Brain (organoid and tissue), 16 donors: ENCODE measurements at places on chromosomes 1 and 21. TPM values are rescaled to one million over a fixed set of nuclear protein-coding genes. Genes with fewer than 3 reads are reported as not detected.

Gene ADAMTS1
- polyA plus RNA-seq, result 21.6 TPM

Gene TGFB2
- 7.8 TPM for polyA plus RNA-seq

Gene GRIK3
- polyA plus RNA-seq, result 3.3 TPM

Gene AGPAT3
- polyA plus RNA-seq, result 46.2 TPM

Gene H6PD
- polyA plus RNA-seq, result 6.4 TPM

Gene CR1L
- not detected for polyA plus RNA-seq

Gene LAPTM5
- polyA plus RNA-seq, result 35.0 TPM

Gene ARTN
- polyA plus RNA-seq, result 1.2 TPM

GRCh38 chr1:112722601-112723510, 7.7 kb upstream of the PPM1J start:
- DNase-seq, result peak; percentile 46

- no peak for DNase-seq
Observed at GRCh38 chr1:97895278-97895677, 25.6 kb downstream of the DPYD start.

DNA sequence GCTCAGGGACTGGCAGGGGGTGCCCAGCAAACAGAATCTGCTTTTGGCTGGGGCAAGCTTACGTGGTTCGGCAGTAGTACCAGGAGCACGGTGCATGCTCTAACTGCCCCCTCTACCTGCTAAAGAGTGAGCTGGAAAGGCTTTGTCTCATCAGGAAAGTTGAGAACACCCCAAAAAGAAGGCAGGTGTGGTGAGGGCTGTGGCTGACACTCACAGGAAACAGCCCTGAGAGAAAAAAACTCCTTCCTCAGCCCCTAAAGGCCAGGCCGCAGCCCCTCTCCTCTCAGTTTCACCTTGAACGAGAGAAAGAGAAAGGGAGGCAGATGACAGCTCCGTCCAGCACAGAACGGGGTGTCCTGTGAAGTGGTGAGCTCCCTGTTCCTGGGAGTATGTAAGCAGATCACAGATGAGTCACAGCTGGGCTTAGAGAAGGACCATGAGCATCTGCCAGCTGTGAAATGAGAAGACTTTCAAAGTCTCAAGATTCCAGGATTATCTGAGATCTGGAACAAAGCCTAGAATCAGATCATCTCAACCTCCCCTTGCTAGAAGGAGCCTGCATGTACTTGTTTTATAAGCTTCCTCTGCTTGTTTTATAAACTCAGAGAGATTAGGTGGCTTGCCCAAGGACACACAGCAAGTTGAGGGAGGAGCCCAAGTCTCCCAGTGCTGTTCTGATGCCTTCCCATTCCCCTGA, 13.4 kb downstream of the LAPTM5 start:
- no peak for DNase-seq

GRCh38 chr1:225933072-225933471, 7.9 kb downstream of the LEFTY2 start:
- DNase-seq, result no peak

DNA sequence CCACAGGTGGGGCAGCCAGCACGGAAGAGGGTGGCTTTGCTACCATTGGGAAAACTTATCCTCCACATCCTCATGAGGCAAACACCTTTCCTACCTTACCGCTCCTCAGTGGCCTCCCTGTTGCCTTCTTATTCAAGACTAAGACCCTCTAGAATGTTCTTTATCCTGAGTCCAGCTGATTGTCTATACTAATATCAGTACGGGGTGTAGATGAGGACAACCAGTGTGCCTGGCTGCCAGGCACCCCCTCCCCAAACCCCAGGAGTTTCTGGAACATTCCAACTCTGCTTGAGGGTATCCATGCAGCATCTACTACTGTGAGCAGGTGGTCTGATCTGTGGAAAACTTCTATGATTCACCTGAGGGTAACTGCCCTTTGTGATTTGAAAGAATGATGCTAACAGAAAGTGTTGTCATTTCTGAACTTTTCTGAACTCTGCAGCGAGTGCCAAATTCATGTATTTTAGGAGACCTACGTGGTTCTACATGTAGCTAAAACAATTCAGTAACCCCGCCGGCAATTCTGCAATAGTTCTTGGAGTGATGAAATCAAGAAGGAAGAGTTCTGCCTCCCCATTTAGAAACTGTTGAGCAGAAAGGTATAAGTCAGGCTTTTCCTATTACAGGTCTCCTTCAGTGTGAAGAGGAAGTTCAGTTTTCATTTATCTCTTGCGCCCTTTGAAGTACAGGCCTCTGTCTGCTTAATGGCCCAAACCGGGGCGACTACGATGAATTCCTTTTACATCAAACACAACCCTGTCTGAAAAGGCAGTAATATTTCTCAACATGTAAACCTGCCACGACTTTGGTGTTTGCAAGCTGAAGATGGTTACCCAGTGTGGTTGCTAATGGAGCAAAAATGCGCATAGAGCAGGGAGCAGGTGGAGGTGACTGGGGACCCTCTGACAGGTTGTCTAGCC, 80.4 kb downstream of the RUNX1 start:
- DNase-seq, result no peak

DNA sequence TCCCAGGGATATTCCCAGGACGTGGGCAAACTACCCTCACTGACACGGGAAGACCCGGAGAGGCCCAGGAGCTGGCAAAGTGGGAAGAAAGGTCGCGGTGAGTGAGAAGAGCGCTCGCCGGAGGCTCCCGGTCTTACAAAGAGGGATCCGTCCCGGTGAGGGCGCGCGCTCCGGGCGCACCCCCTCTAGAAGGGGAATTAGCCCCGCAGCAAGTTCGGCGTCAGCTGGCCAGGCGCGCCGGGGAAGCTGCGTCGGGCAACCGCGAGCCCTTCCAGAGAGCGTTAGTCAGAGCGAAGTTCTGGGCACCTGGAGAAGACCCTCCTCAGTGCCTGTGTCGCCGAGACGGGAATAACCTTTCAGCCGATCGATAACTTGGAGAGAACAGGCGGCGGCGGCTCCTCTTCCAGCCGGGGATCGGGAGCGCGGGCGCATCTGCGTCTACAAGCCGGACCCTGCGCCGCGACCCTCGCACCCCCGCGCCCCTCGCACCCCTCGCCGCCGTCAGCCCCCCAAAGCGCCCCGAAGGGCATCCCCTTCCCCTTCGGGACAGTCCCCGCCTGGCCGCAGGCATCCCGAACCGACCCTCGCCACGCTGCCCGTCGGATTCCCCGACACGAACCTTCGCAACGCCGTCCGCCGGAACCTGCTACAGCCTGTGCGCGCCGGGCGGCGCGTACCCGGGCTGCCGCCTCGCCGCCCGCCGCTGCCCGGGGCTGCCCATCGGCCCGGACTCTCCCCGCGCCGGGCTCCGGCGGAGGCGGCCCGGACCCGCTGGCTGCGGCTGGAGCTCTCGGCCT, 485 bp downstream of the SIPA1L2 start:
- no peak for DNase-seq

DNA sequence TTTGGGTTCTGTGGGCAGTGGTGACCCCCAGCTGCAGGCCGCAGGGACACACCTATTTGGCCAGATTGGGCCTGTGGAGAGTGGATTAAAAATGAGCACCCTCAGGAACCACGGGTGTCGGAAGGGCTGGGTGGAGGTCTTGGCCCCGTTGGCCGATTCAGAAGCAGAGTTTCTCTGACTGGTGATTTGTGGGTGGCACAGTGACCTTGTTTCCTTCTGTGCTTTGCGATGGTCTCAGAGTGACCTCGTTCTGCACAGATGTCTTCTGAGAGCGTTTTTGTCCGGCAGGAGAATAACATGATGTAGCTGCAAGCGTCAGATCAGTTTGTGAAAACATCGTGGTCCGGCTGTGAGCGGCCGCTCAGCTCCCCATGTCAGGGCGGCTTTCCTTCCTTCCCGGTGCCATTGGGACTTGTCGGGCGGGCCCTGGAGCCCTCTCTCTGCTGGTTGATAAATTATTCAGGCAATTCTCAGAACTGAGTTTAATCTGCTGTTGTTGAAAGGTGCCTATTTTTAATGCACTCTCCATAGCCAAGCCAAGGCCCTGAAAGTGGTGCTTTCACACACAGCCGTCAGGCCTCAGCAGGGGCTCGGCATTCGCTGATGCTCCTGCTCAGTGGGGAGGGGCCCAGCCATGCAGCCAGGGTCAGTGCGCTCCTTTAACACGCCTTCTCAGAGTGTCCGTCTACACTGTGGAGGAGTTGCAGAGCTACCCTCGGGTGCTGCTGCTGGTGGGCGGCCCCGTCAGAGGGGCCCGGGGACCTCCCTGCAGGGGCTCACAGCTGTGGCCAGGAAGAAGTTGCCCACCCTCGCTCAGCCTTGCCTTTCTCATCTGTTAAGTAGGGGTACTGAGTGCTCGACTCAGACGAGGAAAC, 26.8 kb downstream of the TRPM2 start:
- peak; percentile 37 for DNase-seq

DNA sequence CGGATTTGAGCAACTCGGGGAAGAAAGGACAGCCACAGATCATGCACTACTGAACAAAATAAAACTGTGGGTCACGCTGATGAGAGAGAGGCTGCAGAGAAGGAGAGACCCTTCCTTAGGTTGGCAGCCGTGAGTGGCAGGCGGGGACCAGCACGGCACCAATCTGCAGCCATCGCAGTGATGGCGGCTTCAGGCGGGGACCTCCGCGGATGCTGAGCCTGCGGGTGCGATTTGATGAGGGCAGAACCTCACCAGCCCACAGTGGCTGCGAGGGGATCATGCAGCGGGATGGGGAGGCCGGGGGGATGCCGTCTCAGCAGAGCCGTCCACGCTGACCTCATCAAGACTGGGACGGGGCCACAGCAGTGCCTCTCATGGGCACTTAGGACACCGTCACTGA, 11.8 kb downstream of the ITGB2 start:
- no peak for DNase-seq

DNA sequence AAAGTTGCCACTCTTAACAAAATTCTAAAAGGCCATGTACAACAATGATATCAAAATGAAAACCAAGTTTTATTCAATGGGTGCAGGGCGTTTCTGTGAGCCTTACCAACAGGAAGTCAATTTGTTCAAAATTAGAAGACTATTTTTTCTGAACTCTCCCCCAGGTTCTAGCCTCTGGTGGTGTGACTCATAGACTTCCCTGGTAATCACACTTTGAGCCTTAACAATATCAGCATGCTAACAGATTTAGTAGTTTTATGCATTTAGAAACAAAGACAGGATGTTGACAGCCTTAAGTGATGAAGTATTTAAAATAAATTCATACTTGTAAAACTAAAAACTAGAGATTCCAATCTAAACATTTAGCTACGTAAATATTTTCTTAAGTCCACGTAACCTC, 88.4 kb downstream of the LRRC8C start:
- DNase-seq, result no peak

DNA sequence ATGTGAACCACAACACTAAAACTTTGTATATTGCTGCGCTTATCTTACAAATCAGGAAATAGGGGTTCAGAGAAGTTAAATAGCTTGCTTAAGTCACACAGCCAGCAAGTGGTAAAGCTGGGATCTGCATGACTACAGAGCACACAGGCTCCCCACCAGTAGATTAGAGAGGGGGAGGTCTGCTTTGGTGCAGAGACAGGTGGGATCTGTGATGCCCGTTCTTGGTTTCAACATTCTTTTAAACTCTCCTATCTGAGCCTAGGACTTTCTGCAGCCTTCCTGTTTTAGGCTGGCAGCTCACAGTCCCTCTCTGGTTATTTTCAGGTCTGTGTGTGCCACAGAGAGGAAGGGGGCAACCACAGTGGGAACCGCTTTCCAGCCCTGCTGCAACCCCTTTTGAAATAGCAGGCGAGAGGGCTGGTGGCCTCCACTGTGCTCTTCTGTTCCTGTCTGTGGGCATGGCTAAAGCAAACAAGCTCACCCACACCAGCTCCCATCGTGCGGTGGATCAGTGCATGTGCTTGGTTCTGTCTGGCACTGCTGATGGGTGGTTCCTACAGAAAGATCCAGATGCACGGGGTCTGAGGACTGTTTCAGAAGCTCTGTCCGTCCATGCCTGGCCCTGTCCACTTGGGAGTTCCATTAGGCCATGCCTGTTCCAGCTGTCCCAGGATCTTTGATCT, 1.7 kb upstream of the IL6R start:
- no peak for DNase-seq

- DNase-seq, result no peak
Observed at GRCh38 chr1:96730574-96731298, 9.2 kb downstream of the PTBP2 start.

DNA sequence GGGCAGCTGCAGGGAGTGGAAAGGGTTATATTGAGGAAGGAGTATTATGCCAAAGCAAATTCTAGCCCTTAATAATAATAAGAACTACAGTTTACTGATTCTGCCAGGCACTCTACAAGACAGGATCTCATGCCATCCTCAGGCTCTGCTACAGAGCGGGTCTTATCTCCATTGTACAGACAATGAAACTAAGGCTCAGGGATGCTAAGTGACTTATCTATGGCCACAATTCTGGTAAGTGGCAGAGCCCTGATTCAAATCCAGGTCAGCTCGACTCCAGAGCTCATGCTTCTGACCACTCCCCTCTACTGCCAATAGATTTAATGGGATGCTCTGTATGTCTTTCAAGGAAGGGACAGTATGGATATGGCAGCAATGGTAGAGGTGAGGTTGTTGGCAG, 146.1 kb upstream of the CD34 start:
- DNase-seq, result no peak

DNA sequence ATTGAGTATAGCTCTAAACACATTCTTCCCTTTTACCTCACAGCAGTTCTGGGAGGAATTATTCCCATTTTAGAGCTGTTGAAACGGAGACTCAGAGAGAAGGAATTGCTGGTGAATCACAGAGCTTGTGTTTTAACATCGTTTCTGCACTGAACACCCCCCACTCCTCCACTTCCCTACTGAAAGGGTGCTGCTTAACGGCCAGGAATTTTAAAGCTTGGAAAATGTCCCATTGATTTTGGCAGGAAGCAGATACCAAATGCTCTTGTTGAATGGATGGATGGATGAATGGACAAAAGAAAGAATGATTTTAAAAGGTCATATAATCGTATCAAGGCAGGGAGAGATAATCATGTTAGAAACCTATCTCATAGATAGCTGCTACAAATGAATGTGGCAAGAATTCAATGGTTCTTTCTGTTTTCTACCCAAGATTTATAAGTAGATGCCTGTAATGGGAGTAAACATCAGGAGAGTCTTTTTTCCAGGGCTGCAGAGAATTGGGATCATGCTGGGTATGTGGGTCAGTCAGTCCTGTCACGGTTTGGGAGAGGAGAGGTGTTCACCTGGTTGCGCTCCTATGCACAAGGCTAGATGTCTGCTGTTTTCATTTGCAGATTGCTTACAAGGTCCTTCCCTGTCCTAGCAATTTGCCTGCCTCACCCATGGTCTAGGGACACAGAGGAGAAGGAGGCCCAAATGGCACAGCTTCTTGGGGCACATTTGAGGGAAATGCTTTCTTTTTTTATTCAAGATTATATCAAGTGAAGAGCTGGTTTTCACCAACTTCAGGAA, 19.0 kb downstream of the FAM163A start:
- DNase-seq, result no peak

DNA sequence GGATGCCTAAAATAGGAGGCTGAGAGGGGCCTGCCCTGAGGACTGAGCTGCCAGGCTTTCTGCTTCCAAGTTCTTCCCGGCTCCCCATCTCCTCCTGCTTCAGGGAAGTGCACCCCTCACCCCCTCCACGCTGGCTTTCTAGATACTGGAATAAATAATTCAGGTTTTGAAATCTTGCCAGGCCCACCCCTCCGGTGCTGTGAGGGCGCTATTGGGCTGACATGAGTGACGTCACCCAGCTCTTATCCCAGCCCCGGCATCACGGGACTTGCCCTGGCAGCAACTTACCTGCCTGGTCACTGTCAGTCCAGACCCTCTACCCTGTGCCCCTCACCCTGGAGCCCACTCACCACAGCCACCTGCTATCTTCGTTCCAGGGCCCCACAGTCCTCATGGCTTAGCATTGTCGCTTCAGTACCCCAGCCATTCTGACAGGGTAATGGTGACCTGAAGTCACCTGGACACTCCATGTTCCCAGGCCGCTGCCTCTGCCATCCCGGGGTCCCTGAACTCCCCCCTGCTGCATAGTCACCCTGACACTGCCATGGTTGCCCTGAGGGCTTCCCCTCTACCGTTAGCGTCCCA, 819 bp upstream of the GPR3 start:
- peak; percentile 82 for DNase-seq

- peak; percentile 45 for DNase-seq
Observed at GRCh38 chr1:181081395-181081794, 7.1 kb upstream of the IER5 start.
